Endodermal cell (in vitro differentiated cells): ENCODE measurements at places on chromosomes 11 and 22.

GRCh38 chr11:63670433-63671321, 499 bp downstream of the ATL3 start:
- DNase-seq = peak; percentile 84

- peak; percentile 63 for DNase-seq
Observed at GRCh38 chr11:76152741-76153570, 53.3 kb downstream of the WNT11 start.

DNA sequence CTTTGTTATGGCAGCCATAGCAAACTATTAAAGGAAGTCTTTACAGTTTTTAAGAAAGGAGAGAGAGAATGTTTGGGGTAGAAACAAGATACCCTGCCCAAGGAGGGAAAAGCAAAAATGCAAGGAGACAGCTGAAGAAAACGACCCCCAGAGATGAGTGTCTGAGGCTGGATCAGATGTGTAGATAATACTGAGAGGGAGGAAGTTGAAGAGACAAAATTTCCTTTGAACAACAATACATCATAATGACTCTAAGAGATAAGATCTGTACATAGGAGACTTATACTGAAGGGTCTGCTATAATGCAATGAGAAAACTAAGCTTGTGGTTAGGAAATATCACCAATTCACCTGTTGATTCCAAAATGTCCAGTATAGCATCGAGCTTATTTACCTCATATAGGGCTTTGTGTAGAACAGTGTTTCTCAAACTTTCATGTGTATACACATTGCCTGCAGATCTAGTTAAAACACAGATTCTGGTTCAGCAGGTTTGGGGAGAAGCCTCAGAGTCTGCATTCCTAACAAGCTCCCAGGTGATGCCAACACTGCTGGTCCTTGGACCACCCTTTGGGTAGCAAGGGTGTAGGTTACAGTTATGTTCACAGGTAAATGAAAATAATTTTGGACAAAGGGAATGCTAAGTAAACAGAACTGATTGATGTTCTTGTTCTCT, 5.8 kb upstream of the CEP295 start:
- DNase-seq = no peak

DNA sequence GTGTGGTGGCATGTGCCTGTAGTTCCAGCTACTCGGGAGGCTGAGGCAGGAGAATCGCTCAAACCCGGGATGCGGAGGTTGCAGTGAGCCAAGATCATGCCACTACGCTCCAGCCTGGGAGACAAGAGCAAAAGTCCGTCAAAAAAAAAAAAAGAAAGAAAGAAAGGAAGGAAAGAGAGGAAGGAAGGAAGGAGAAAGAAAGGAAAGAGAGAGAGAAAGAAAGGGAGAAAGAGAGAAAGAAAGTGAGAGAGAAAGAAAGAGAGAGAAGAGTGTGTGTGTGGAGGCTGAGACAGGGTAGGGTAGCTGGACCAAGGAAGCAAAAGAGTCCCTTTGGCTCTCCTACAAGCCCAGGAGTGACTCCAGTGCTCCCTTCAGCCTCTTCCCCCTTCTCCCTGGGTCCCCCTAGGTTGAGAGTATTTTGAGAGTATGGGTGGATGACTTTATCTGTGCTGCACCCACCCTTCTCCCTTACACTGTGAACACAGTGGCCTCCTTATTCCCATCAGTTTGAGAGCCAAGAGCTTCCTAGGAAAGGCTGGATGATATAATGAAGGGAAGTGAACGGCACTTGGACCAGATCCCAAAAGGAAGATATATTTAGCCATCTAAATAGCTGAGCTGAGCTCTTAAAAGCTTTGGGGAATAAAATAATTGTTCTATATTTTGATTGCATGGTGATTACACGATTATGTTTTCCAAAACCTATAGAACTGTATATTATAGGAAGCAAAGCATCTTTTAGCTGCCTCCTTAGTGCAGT, 9.5 kb upstream of the DENND5A start:
- peak; percentile 34 for DNase-seq

DNA sequence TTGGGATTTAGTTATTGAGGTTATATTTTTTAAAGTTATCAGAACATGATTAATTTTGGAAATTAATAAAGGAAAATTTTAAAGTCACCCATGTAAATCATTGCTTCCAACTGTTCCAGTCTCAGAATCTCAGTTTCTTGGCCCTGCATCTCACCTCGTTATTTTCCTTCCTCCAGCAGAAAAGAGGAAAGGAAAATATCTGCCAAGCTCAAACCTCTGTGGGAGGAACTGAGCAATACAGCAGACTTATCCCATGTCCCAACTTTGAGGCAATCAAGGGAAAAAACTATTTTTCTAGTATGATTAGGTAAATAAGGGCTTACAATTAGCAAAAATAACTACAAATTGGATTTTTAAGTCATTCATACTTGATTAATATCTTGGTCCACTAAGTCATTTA, 30.1 kb downstream of the ELMOD1 start:
- DNase-seq = no peak

GRCh38 chr22:46580940-46581537, 39.1 kb upstream of the GRAMD4 start:
- DNase-seq = peak; percentile 31

DNA sequence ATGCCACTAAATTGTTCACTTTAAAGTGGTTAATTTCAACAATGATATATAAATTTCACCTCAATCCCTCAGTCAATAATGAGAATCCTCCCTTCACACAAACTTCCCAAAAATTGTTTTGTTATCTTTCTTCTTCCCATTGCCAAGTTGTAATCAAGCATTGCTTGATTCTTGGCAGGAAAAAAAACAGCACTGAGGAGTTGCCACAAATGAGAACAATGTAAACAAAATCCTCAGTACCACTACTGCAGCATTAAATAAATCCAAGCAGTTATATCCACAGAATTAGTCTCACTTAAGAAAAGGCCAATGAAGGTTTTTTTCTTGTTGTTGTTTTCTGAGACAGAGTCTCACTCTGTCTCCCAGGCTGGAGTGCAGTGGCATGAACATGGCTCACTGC, 38.2 kb downstream of the FAM168A start:
- DNase-seq = no peak

DNA sequence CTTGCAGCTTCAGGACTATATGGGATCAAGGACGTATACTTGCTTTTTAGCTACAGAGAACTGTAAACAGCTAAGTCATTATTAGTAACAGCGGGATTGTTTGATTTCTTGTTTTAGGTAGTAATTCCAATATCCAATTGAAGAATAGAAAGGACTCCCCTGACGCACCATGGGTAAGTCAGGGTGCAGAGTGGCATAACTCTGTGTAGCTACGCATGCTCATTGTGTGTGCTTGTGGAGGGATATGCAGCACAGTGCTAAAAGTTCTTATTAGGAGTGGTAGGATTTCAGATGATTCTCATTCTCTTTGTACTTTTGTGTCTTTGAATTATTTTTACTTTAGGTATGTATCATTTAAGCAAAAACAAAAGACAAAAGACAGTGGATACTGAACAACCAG, 7.7 kb upstream of the PEX26 start:
- DNase-seq = no peak

- no peak for DNase-seq
Observed at GRCh38 chr11:114057605-114058004, 1.9 kb upstream of the ZBTB16 start.

GRCh38 chr22:42994917-42995562, 19.9 kb downstream of the PACSIN2 start:
- no peak for DNase-seq

DNA sequence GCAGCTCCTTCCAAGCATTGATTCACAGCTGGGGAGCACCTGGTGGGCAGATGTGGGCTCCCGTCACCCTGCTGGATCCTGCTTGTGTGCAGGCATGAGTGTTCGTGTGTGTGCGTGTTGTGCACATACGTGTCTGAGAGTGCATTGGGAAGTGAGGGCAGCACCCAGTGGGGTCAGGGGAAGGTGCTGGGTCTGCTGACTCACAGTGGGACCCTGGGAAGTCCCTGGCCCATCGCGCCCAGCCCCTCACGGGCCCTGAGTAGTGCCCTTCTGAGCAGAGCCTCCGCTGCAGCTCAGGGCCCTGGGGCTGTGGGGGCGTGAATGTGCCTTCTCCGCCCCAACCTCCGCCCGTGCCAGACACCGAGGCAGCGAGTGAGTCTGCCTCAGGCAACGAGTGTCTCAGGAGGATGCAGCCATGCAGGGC, 36.8 kb downstream of the WNT11 start:
- DNase-seq = no peak

DNA sequence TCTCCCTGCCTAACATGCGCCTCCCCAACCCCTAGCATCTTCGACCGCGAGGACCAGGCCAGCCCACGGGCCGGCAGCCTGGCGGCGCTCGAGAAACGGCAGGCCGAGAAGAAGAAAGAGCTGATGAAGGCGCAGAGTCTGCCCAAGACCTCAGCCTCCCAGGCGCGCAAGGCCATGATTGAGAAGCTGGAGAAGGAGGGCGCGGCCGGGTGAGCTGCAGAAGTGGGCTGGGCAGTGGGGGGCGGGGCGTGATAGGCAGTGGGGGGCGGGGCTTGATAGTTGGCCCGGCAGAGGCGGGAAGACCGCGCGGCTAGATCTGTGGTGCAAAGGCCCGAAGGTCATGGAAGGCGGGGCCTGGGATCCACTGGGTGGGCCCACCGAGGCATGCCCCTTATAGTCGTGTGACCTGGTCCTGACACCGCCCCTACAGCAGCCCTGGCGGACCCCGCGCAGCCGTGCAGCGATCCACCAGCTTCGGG, 8.7 kb downstream of the SELENOM start:
- peak; percentile 95 for DNase-seq

DNA sequence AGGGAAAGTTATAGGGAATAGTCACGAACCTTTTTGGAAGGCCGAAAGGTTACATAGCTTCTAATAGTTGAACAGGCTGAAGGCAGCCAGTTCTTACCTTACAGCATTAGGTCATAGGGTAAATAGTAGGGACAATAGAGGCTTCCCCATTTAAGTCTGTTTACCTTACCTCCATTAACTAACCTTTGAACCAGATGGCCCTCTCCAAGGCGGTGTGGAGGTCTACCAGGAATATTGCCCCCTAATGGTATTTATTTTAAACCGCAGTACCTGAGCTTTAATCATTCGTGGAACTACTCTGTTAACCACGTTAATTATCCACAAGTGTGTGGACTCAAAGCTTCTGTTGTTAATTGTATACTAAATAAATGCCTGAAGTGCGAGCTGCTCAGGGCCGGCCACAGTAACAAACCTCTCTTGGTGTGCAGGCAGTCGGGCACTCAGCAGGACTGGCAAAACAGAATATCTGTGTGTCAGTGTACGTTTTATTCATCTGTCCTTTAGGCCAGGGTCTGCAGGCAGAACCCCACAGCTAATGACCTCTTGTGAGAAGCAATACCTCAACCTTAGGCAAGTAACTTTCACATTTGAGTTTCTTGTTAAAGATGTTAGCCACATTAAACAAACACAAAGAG, 81.7 kb downstream of the PRCP start:
- DNase-seq = no peak

DNA sequence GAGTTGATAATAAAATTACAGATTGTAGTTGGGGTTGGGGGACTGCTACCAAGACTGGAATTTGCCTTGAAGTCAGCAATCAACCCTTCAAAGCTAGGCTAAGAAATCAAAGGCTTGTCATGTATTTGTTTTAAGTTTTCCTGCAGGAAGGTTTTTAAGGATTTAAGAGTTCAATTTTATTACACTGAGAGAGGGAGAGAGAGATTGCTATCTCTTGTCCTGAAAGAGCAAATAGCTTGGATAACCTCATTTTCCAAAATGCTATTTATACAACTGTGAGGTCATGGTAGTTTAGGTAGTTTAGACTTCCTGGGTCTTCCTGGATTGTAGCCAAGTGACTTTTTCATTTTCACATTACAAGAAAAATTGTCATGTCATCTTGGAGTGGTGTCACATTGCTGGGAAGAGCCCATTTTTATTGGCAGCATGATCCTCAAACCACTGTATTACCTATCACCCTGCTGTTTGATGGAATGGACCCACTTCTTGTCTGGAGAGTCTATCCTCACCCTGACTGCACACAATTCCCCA, 10.1 kb upstream of the PRSS23 start:
- DNase-seq = no peak

DNA sequence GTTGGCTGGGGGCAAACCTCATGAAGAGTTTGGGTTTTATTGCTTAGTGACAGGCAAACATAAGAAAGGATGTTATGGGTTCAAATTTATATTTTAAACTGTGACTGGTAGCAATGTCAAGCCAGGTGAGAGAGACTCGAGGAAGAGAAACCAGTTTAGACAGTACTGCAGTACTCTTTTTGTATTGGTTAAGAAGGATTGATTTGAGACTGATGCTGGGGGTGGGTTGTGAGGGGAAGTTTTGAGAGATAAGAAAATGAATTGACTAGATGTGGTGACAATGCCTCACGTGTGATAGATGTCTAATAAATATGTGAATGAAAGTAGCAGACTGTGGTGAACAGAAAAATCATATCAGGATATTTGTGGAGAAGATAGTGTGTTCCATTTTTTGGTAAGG, 142.4 kb downstream of the DDX10 start:
- DNase-seq = no peak

DNA sequence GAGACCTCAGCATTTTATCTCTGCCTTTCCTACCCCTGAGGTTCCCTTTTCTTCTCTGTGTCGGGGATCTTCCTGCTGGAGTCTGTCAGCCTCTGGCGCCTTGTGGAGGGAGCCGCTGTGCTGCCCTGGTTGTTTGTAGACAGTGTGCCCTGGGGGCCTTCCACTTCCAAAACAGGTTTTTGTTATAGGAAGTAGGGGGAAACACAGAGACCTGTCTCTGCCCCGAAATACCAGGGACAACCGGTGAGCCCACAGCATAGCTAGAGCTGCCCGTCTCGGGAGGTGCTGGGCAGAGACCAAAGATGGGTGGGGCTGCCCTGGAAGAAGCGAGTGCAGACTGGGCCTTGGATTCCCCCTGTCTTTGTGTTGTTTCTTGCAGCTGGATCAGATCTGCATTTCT, 8.0 kb downstream of the NCAPH2 start:
- no peak for DNase-seq

- no peak for DNase-seq
Observed at GRCh38 chr11:67281552-67282150, 7.5 kb upstream of the ANKRD13D start.

GRCh38 chr11:115961159-115962003, 457.2 kb upstream of the CADM1 start:
- peak; percentile 58 for DNase-seq

- no peak for DNase-seq
Observed at GRCh38 chr11:104957280-104957679, 11.1 kb downstream of the CASP4 start.

DNA sequence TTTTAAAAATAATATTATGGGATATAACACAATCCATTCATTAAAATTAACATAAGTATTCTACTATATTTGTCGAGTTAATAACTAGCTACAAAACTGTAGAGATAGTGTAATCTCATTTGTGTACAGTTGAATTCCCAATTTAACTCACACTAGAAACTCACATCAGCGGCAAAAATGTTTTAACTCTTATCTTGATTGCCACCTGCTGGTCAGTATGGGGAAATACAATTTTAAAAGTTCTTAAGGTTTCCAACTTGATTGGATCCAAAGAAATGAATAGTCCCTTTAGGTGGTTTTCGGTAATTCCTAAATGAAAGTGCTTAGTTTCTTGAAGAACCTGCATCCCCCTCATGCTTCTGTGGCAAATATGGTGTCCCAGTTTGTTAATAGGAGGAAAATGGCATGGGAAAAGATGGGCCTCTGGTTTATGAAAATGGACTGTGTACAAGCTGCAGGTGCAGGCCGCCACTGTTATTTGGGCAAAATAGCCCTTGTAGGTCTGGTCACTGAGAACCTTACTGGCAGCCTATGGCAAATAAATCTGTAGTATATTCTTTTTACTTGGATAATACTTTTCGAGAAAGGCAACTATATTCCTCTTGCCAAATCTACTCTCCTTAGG, 33.7 kb upstream of the SLC17A6 start:
- DNase-seq = no peak

GRCh38 chr22:23116506-23117263, 25.1 kb downstream of the RSPH14 start:
- no peak for DNase-seq
